T-helper 17 cell (primary cell): ENCODE measurements at places on chromosomes 7 and 10. TPM values are rescaled to one million over a fixed set of nuclear protein-coding genes. Genes with fewer than 3 reads are reported as not detected.

DNA sequence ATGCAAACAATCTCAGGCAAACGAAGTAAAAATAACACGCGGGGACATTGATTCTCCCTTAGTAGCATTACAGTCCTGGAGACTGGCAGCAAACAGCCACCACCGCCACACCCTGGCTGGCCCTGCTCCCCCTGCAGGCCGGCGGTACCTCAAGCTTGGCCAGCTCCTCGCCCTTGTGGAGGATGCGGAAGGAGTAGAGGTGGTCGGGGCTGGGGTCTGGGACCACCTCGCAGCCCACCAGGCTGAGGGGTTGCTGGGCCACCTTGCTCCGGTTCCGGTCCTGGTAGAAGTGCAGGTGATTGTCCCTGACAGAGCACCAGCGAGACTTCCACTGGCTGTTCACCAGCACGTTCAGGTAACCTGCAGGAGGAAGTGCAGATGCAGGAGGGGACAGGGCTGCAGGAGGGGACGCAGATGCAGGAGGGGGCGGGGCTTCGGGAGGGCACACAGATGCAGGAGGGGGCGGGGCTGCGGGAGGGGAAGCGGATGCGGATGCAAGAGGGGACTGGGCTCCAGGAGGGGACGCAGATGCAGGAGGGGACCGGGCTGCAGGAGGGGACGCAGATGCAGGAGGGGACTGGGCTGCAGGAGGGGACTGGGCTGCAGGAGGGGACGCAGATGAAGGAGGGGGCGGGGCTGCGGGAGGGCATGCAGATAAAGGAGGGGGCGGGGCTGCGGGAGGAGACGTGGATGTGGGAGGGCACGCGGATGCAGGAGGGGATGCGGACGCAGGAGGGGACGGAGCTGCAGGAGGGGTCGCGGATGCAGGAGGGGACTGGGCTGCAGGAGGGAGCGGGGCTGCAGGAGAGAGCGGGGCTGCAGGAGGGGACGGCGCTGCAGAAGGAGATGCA, 65.7 kb downstream of the VWA2 start:
- peak; percentile 42 for DNase-seq
- H3K4me3 ChIP-seq = peak overlapping the region; percentile 92
- peaks cover 15% of the 10 kb centered on the region for H3K4me1 ChIP-seq
- H3K27me3 ChIP-seq = no peaks in the 10 kb centered on the region
- H3K27ac ChIP-seq = peak overlapping the region; percentile 80

DNA sequence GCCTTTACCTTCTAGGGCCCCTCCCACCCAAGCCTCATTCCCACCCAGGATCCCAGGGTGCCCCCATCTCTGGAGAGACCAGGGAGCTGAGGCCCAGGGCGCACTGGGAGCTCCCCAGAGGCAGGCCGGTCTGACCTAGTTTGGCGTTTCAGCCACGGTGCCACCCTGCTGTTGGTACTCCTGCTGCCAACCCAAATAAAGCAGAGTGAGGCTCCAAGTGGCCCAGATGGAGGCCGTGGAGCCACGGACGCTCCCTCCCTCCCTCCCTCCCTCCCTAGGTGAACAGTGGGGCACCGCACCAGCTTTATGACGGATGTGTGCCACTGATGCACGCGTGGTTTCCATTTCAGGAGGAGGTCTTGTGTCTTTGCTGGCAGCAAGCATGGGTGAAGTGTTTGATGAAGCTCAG, 1.8 kb downstream of the INPP5A start:
- H3K36me3 ChIP-seq = no peaks in the 10 kb centered on the region
- H3K4me3 ChIP-seq = peak overlapping the region; percentile 94
- H3K27ac ChIP-seq = peak overlapping the region; percentile 91
- H3K4me1 ChIP-seq = peaks cover 50% of the 10 kb centered on the region
- DNase-seq = peak; percentile 14

GRCh38 chr7:78702770-78703169, 750.7 kb downstream of the MAGI2 start:
- no peak overlapping the region for H3K4me3 ChIP-seq
- no peaks in the 10 kb centered on the region for H3K27me3 ChIP-seq
- DNase-seq = no peak
- H3K36me3 ChIP-seq = no peaks in the 10 kb centered on the region
- H3K4me1 ChIP-seq = no peaks in the 10 kb centered on the region

GRCh38 chr10:113651021-113651420, 12.8 kb downstream of the NRAP start:
- H3K4me1 ChIP-seq = no peaks in the 10 kb centered on the region
- DNase-seq = no peak
- H3K4me3 ChIP-seq = no peak overlapping the region
- H3K27ac ChIP-seq = no peak overlapping the region
- H3K27me3 ChIP-seq = peaks cover 52% of the 10 kb centered on the region

- H3K27ac ChIP-seq = no peak overlapping the region
- no peaks in the 10 kb centered on the region for H3K36me3 ChIP-seq
- H3K4me1 ChIP-seq = peaks cover 9% of the 10 kb centered on the region
- peak overlapping the region; percentile 21 for H3K4me3 ChIP-seq
Observed at GRCh38 chr10:43203448-43204041, 63.3 kb downstream of the RASGEF1A start.

GRCh38 chr7:27329909-27330308, 87.3 kb downstream of the EVX1 start:
- peaks cover 2% of the 10 kb centered on the region for H3K36me3 ChIP-seq
- H3K27me3 ChIP-seq = peaks cover 10% of the 10 kb centered on the region
- no peak overlapping the region for H3K27ac ChIP-seq
- no peaks in the 10 kb centered on the region for H3K4me1 ChIP-seq
- no peak for DNase-seq
- no peak overlapping the region for H3K4me3 ChIP-seq

The CUZD1 gene
- 0.73 TPM for total RNA-seq
